T-helper 17 cell (primary cell): ENCODE measurements at places on chromosomes 4 and X.

GRCh38 chr4:165588534-165589315, 209.9 kb downstream of the CPE start:
- no peak for DNase-seq

GRCh38 chr4:105808750-105809041, 86.6 kb upstream of the NPNT start:
- DNase-seq = no peak

- no peak for DNase-seq
Observed at GRCh38 chrX:151019856-151020255, 36.7 kb downstream of the HMGB3 start.

DNA sequence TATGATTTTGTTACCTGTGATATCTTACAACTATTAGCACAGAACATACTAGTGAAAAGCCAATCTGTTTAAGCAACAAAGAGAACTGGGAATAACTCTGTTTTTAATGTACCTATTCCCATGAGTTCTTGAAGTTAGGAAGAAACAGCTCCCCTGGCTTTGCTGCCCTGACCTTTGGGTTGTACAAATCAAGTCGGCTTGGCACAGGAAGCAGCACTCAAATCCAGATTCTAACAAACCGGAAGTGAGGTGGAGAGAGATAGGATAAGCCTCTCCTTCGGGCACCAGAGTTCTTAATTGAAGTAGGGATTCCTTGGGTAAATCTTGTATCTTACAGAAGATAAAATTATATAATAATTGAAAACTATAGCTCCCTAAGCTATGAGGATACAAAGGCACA, 144.8 kb upstream of the CPEB2 start:
- DNase-seq = no peak

DNA sequence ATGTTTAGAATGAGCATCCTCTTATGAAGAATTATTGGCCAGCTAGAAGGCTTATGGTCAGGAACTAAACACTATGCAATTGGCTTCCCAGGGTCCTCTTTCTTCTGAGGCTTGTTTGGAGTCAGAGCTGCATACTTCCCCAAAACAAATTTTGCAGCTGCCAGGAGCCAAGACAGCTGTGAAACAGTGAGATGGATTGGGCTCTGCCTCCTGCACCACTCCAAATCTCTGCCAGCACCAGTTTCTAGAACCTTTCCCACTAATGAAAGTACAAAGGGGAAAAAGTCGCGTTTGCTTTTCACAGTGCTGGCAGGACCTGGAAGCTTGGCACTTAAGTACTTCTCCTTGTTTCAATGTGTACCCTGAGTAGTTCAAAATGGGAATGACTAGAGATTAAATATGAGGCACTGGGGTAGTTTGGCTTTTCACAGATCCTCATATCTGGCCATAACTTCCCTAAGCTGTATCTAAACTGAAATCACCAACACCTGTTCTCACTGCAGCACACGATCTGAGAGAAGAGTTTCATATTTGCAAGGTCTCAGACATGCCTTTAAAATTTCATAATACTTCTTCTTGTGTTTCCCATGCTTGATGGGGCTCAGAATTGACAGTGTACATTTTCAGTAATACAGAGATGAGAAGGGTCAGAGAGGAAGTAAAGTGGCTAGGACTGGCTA, 20.7 kb upstream of the AR start:
- DNase-seq = no peak

DNA sequence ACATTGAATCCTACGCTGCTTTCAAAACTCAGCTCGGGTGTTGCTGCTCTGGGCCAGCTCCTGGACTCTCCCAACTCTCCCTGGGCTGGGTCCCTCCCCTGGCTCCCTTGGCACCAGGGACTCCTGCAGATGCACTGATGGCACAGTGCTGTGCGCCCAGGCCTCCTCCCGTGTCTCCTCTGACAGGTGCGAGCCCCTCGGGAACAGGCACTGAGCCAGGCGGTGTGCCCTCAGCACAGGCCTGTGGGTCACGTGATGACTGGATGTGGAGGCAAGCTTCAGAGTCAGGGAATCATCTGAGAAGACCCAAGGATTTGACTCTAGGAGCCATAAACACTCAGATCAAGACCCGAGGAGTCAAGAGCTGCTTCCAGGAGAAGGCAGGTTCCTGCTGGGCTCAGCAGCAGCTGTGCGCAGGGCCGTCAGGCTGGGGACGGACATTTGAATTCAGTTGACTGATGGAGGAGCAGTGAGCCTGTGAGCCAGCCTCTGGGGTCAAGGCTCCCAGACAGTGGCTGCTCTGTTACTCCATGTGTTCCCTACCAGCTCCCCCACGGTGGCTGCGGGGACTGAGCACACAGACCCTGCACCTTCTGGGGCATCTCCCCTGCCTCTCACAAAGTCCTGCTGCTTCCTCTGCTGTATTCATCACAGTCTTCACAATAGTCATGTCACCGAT, 33.0 kb downstream of the NAT8L start:
- no peak for DNase-seq

DNA sequence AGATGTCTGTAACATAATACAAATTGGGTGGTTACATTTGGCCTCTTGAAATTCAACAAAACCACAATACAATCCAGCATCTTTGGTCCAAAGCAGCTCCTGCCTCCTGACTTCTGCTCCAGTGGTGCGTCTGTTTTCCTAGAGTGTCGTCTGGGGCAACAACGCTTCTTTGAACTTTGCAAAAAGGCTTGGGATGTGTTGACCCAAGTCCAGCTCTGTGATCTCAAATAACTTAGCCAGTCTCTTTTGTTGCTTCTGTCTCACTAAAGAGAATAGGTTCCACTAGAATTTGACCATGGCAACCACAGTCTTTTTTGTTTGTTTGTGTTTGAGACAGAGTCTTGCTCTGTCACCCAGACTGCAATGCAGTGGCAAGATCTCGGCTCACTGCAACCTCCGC, 324.0 kb downstream of the DHRSX start:
- DNase-seq = no peak

- DNase-seq = no peak
Observed at GRCh38 chr4:93828995-93829819, 654 bp downstream of the ATOH1 start.

DNA sequence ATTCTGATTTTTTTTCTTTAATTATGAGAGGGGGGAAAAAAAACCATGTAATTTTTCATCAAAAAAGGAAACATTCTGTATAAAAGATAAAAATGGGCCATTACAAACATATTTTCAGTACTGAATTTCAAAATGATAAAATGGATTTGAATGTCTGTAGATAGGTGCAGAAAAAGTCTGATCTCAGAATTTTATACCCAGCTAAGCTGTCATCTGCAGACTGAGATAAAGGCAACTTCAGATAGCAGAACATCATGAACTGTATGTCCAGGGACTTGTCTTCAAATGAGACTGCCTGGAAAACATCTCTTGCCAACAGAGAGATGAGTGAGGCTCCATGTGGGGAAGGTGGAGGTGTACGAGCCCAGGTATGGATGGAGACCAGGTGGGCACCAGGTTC, 118.5 kb upstream of the PSAPL1 start:
- DNase-seq = no peak

GRCh38 chrX:30689116-30689515, 35.9 kb downstream of the GK start:
- DNase-seq = no peak
